ENCODE measurements at places on chromosomes 2 and 18.

DNA sequence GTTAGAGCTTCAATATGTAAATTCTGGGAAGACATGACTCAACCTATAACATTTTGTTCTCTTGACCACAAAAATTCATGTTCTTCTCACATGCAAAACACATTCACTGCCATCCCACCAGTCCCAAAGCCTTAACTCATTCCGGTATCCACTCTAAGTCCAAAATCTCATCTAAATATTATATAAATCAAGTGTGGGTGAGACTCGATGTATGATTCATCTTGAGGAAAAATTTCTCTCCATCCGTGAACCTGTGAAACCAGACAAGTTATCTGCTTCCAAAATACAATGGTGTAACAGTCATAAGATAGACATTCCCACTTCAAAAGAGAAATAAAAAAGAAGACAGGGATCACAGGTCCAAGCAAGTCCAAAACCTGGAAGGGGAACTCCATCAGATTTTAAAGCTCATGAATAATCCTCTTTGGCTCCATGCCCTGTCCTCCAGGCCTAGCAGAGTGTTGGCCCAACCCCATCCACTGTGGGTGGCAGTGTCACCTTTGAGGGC is 101.3 kb downstream of the RAD51AP2 start:
- peak overlapping the region; percentile 85 for H3K27ac ChIP-seq
- H3K27me3 ChIP-seq: no peaks in the 10 kb centered on the region
- H3K4me3 ChIP-seq: no peak overlapping the region
- peak; percentile 77 for DNase-seq
- H3K4me1 ChIP-seq: peaks cover 17% of the 10 kb centered on the region

DNA sequence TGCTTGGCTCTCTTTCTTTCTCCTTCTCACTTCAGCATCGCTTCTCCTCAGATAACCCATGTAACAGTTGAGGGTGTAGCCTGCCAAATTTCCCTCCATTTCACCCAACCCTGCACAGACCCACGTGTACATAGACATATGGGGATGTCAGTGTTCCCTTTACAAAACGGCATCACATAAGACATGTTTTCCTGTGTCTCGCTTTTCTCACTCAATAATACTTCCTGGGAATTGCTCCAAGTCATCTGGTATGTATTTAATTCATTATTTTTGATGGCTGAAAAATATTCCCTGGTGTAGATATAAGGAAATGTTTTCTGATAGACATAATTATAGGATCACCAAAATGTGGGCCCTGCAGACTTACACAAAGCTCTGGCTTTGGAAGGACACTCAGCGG is 176.8 kb downstream of the LOXHD1 start:
- no peak for DNase-seq
- H3K27ac ChIP-seq: no peak overlapping the region
- no peak overlapping the region for H3K4me3 ChIP-seq

DNA sequence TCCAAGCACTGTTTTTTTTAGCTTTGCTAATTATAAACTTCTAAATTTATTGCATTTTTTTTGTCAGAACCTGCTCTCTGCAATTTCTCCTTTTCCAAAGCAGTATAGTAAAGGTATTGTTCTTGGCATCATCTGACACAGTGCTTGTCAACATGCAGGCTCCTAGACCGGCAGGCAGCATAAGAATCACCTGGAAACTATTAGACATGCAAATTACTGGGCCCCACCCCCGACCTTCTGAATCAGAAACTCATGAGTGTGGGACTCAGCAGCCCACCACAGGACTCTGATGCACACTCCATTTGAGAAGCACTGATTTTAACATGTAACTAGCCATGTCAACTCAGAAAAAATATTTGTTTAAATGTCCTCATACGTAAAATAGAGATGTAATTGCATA is 551.1 kb upstream of the CELF4 start:
- no peak overlapping the region for H3K27ac ChIP-seq
- H3K4me1 ChIP-seq: no peaks in the 10 kb centered on the region
- no peak overlapping the region for H3K4me3 ChIP-seq
- H3K36me3 ChIP-seq: no peaks in the 10 kb centered on the region

DNA sequence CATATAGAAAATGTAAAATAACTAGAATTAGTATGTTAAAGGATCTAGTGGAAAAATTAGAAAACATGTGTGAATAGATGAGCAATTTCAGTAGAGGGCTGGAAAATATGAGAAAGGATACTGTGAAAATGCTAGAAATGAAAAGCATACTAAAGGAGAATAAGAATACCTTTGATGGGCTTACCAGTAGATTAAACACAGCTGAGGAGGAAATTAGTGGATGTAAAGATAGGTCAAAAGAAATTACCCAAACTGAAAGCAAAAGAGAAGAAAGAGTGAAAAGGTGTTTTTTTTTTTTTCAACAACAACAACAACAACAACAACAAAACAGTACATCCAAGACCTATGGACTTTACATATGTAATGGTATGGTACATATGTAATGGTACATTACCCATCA is 41.0 kb upstream of the CTIF start:
- no peaks in the 10 kb centered on the region for H3K27me3 ChIP-seq
- no peak for DNase-seq
- H3K27ac ChIP-seq: no peak overlapping the region
- no peaks in the 10 kb centered on the region for H3K4me1 ChIP-seq
- no peak overlapping the region for H3K4me3 ChIP-seq
- no peaks in the 10 kb centered on the region for H3K36me3 ChIP-seq

- no peaks in the 10 kb centered on the region for H3K36me3 ChIP-seq
- H3K4me1 ChIP-seq: no peaks in the 10 kb centered on the region
- H3K27me3 ChIP-seq: no peaks in the 10 kb centered on the region
These were observed 995.6 kb upstream of the SLC39A10 start for GRCh38 chr2:194661431-194661830.

- DNase-seq: no peak
- no peak overlapping the region for H3K27ac ChIP-seq
- H3K4me3 ChIP-seq: no peak overlapping the region
- peaks cover 8% of the 10 kb centered on the region for H3K4me1 ChIP-seq
These were observed 7.0 kb downstream of the ITSN2 start for GRCh38 chr2:24353364-24353763.

GRCh38 chr2:187614756-187615155 is 60.5 kb upstream of the TFPI start:
- no peaks in the 10 kb centered on the region for H3K4me1 ChIP-seq
- no peak overlapping the region for H3K4me3 ChIP-seq
- no peak for DNase-seq
- no peaks in the 10 kb centered on the region for H3K27me3 ChIP-seq
- H3K27ac ChIP-seq: no peak overlapping the region
- H3K36me3 ChIP-seq: no peaks in the 10 kb centered on the region

DNA sequence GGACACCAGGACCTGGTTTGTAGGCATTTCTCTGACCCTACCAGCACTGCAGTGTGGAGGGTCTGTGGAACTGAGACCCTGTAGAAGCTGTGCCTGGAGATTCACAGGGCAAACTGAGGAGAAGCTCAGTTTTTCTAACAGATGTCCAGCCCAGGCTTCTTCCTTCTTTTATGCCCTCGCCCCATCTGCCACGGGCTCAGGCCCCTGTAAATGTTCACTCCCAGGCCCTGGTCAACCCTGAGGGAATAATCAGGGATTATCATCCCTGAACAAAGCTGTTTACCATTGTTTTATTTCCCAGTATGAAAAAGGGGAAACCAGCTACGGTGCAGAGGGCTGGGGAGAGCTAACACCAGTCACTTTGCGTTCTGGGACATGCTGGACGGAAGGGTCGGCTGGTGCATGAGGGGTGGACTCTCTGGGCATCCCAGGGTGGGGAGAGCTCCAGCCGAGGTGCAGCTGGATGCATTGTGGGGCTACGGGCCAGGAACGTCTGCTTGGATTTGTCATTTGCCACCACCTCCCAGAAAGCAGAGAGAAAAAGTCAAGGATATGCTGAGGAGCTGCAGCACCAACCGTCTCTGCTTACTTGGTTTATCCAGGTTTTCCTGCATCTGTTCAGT is 183.8 kb downstream of the TFCP2L1 start:
- H3K4me3 ChIP-seq: no peak overlapping the region
- no peaks in the 10 kb centered on the region for H3K4me1 ChIP-seq
- H3K27me3 ChIP-seq: no peaks in the 10 kb centered on the region

- DNase-seq: no peak
- no peak overlapping the region for H3K4me3 ChIP-seq
- no peaks in the 10 kb centered on the region for H3K36me3 ChIP-seq
- H3K4me1 ChIP-seq: no peaks in the 10 kb centered on the region
- H3K27me3 ChIP-seq: no peaks in the 10 kb centered on the region
- H3K27ac ChIP-seq: no peak overlapping the region
These were observed 162.1 kb downstream of the KCNH7 start for GRCh38 chr2:162676515-162676914.

DNA sequence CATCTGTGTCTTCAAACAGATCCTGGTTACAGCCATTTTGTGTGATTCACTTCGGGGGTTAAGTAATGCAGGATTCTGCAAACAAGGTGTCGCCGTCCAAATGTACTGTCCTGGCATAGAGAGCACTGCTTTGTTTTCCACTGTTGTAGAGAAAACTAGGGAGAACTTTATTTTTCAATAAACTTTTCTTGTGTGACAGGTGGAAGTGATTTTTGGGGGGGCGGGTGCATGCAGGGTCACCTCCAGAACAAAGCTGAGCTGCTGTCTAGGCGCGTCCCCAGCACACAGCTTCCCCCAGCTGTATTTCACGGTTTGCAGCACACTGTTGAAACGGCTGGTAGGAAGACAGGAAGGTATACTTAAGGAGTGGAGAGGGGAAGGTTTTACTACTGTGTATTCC is 200.6 kb downstream of the MGAT5 start:
- H3K4me3 ChIP-seq: no peak overlapping the region
- H3K27ac ChIP-seq: no peak overlapping the region
- DNase-seq: no peak
- no peaks in the 10 kb centered on the region for H3K4me1 ChIP-seq
- H3K27me3 ChIP-seq: no peaks in the 10 kb centered on the region
- H3K36me3 ChIP-seq: no peaks in the 10 kb centered on the region

DNA sequence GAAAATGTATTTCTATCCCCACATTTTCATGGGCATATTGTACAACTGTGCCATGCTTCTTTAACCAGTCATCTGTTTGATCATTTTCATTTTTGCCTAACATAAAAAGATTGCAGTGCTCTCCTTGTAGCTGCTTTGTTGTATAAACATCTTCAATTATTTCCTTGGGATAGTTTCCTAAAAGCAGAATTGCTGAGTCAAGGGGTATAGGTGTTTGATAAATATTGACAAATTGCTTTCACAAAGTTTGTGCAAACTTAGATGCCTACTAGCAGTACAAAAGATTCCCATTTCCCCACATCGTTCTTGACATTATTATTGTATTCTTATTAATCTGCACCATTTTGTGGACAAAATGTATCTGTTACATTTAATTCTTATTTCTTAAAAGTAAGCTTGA is 479.6 kb downstream of the FBXO15 start:
- peak overlapping the region; percentile 90 for H3K27ac ChIP-seq
- H3K36me3 ChIP-seq: no peaks in the 10 kb centered on the region
- H3K4me3 ChIP-seq: no peak overlapping the region

DNA sequence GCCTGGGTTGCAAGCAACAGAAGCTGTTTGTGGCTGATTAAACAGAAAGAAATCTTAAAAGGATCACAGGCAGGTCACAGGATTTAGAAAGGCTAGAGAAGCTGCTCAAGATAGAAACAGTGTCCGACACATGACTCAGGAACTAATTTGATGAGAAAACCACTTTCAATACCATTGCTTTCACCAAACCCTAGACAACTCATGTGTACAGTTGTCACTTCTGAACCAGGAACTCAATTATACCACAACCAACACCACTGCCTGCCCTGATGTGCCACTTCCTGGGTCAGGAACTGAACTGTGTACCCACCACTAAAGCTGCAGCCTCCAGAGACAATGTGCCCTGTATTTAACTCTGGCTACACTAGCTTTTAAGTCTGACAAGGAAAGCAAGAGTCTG is 56.0 kb downstream of the TMEM247 start:
- no peaks in the 10 kb centered on the region for H3K27me3 ChIP-seq
- DNase-seq: no peak
- no peak overlapping the region for H3K27ac ChIP-seq

DNA sequence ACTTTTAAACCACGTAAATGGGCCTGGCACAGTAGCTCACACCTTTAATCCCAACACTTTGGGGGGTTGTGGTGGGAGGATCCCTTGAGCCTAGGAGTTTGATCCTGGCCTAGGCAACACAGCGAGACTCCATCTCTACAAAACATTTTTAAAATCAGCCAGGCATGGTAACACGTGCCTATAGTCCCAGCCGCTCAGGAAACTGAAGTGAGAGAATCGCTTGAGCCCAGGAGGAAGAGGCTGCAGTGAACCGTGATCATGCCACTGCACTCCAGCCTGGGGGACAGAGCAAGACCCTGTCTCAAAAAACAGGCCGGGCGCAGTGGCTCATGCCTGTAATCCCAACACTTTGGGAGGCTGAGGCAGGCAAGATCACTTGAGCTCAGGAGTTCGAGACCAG is 12.2 kb downstream of the ROCK1 start:
- DNase-seq: no peak
- no peaks in the 10 kb centered on the region for H3K4me1 ChIP-seq
- no peak overlapping the region for H3K4me3 ChIP-seq
- H3K27ac ChIP-seq: no peak overlapping the region

DNA sequence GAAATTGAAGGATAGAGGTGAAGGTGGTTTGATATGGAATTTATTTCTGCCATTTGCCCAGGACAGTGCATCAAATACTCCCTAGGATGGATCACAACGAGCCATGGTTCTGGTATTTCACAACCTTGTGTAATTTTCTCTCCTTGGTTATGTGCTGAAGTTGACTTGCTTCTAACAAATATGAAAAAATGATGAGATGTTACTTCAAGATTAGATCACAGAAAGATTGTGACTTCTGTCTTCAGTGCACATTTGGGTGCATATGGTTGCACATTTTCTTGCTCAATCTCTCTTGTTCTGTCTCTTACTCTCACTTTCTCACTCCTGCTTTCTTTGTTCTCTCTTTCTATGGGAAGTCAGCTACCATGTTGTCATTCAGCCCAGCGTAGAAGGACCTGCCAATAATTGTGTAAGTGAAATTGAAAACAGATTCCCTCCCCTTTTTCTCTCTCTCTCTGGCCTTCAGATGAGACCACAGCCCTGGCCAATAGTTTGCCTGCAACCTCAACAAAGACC is 104.6 kb upstream of the RMDN2 start:
- no peak overlapping the region for H3K4me3 ChIP-seq
- H3K36me3 ChIP-seq: no peaks in the 10 kb centered on the region
- H3K27me3 ChIP-seq: no peaks in the 10 kb centered on the region
- DNase-seq: no peak

DNA sequence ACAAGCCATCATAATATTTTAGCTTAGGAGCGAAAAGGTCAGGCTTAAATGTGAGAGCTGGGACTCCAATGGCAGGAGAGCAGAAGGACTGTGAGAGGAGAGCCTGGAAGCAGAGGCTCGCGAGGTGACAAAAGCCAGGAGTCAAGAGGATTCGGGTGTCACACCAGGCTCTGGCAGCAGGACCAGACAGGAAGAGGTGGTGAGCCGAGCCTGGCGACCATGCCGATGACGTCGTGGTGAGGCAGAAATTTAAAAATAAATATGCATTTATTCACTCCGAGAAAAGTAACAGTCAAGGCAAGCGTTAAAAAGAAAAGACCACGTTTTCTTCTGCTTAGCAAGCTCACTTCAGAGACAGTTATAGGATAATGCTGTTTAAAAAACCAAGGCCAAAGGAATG is 31.3 kb upstream of the ZNF236 start:
- no peak overlapping the region for H3K27ac ChIP-seq
- no peaks in the 10 kb centered on the region for H3K4me1 ChIP-seq
- peaks cover 2% of the 10 kb centered on the region for H3K27me3 ChIP-seq
- no peak for DNase-seq

- H3K36me3 ChIP-seq: peaks cover 39% of the 10 kb centered on the region
- H3K4me1 ChIP-seq: no peaks in the 10 kb centered on the region
- H3K27ac ChIP-seq: no peak overlapping the region
- H3K27me3 ChIP-seq: no peaks in the 10 kb centered on the region
These were observed 38.9 kb downstream of the THAP4 start for GRCh38 chr2:241598061-241598460.

All from RWPE2 (cell line).